ENCODE measurements at places on chromosomes 3 and 15.

- no peak for DNase-seq
These were observed 66.4 kb downstream of the DCUN1D1 start for GRCh38 chr3:182913889-182914288.

DNA sequence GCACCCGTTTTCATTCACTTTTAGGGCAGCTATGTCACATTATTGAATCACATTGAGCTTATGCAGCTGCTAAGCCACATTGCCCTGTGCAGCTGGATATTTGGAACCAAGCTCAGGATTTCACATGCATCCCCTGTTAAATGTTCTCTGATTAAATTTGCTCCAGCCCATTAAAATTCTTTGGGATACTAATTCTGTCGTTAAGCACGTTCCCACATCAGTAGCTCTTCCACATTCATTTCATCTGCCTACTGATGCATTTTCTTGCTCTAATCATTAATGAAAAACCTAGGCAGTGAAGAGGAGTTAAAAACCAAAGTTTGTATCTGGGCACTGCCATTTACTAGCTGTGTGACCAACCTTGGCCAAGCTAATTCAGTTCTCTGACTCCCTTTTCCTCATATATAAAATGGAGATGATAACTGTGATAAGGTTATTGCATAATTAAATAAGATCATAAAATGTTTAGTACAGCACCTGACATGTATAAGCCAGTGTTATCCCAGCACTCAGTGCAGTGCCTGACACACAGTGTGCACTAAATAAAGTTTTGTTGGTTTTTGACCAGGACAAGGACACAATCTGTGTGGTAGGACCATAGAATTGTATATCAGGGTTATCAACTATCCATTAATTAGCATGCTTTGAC lies 222.2 kb upstream of the ATP11B start:
- no peak for DNase-seq

GRCh38 chr3:194577986-194578905 lies 55.0 kb downstream of the TMEM44 start:
- DNase-seq = peak; percentile 92

GRCh38 chr15:48717458-48717857 lies 71.9 kb upstream of the FBN1 start:
- no peak for DNase-seq

GRCh38 chr3:51967384-51968169 lies at the start of gene PCBP4:
Gene PCBP4, minus strand, starts transcription at chr3:51967454. Its CDS starts 6,214 bp downstream, at chr3:51961240.
- DNase-seq = no peak

DNA sequence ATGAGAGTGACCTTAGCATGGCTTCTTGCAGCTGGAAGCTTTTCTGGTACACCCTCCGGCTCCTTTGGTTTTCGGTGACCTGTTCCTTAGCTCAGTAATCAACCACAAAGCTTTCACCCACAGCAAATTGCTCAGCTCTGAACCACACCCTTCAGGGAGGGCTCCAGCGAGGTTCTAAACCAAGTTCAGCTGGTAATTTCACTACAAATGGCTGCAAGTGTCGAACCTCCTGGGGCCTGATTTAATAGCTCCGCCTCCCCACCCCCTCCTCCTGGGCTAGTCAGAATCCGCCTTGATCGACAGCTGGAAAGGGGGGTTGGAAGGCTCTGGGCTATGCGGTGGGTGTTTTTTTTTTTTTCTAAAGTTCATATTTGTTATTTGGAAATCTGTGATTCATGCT lies 150.9 kb upstream of the MCTP2 start:
- DNase-seq = no peak

GRCh38 chr3:11629716-11630115 lies 14.0 kb downstream of the VGLL4 start:
- DNase-seq = no peak

- no peak for DNase-seq
These were observed 131.5 kb downstream of the BBX start for GRCh38 chr3:107654218-107654617.

DNA sequence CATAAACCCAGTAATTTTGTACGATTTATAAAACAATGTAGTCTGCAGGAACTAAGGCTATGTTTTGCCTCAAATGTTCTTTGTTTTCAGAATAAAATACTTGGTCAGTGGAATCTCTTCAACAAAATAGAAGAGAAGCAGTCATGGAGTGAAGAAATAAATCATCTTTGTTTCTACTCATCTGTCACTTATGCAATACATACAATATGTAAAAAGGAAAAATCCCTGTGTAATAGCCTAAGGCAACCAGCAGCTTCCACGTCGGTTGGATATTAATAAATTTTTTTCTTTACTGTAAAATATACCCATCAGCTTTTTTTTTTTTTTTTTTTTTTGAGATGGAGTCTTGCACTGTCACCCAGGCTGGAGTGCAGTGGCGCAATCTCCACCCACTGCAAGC lies 5.2 kb upstream of the WDR5B start:
- no peak for DNase-seq

DNA sequence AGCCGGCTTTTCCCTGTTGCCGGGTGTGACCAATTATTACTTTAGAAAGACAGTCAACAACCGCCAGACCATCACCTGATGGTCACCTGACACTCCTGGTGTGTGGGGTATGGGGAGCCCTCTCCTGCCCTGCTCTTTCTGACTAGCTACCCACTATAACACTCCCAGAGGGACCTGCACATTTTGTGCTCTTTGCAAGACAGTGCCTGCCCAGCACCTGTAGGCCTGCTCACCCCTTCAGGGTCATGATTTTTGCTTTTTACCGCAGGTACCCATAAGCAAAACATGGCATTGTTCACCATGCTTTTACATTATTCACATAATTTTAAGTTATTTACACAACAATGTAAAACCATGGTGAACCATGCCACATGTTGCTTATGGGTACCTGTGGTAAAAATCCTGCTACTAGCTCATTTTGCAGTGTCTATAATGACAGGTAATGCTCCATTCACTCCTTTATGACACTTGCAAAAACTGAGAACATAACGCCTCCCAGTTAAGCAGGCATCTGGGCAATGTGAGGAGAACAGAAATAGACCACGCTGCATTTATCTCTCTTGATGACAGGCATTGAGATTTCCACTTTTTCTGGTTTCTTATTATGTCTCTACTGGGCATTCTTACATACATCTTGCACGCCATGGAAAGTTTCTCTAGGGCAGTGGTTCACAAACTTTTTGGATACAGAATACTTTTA lies 9.9 kb downstream of the CCRL2 start:
- DNase-seq = no peak

DNA sequence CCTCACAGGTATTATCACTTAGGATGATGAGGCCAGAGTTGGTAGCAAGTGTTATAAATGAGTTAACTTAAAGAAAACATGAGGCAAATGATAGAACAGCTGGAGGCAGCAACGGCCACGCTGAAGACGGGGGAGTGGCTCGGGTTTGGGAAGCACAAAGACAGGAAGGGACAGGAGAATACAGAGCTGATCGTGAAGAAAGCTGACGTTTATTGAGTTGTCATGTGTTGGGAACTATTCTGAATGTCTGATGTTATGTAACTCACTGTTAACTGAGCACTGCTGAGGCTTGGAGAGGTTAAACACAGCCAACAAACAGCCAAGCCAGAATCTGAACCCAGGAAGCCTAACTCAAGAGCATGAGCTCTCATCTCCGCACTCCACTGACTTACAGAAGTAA lies 42.3 kb downstream of the FGD5 start:
- DNase-seq = peak; percentile 10

GRCh38 chr15:82566690-82567089 lies 26.4 kb upstream of the RPS17 start:
- no peak for DNase-seq

DNA sequence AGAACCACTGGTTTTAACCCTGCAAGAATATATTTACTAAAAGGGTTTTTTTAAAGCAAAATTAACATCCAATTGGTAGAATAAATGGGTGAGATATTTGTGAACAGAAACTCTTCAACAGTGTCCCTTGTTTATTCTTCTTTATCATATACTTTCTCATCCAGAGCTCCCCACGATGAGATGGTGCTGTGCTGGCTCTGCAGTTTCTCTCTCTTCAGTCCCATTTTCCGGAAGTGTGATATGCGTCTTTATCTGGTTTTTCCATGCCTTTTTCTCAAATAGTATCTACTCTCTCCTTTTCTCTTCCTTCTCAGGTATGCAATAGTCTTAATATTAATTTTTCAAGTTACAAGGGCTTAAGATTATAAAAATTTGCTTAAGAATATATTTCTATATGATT lies 1.5 kb downstream of the EAF2 start:
- DNase-seq = peak; percentile 45

- peak; percentile 50 for DNase-seq
These were observed 93.9 kb downstream of the EOMES start for GRCh38 chr3:27628026-27628750.

GRCh38 chr3:16148783-16149182 lies 25.7 kb upstream of the GALNT15 start:
- DNase-seq = no peak

- no peak for DNase-seq
These were observed 30.7 kb downstream of the DZIP3 start for GRCh38 chr3:108620250-108620649.

DNA sequence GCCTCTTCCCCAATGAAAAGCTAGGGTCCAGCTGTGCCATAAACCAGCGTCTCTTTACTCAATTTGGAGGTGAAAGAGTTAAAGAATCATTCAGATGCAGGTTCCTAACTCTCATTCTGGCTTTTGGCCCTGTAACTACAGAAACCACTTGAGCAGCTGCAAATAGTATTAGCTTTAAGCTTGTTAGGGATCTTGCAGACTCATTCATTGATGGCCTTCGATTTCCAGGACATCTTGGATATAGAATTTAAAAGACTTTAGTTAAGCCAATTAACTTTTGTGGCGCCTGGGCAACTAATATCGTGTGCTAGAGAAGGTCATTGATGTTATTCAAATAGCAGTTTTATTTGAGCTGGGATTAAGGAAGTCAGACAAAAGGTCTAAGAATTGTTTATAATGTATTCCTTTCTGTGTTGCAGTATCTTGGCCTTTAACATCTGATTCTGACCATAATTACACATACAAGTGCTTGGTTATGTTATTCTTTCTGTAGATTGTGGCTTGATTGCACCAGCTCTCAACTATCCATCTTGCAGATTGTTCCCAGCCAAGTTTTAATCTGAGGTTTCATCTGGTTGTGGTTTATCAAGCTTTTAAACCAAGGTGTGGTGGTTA lies 185.3 kb downstream of the CACNA2D3 start:
- no peak for DNase-seq

- peak; percentile 64 for DNase-seq
These were observed 38.8 kb upstream of the CLDN18 start for GRCh38 chr3:137970914-137971831.

GRCh38 chr3:122488262-122488973 lies 26.3 kb downstream of the KPNA1 start:
- DNase-seq = no peak

DNA sequence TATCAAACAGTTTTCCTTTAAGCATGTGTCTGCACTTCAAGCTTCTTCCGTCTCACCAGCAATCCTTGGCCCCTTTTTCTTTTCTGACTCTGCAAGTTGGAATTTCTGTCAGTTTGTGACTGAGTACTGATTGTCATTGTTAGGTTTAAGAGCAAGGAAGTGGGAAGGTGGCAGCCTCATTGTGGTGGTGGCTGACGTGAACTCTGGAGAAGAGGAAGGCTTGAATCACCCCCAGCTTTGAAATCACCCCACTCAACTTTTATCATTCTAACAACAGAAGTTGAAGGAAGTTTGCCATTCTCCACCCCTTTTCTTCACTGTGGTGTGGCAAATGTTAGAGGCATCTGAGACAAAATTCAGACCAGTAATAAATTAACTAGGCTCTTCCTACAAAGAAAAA lies 231.6 kb upstream of the AGTR1 start:
- peak; percentile 5 for DNase-seq

DNA sequence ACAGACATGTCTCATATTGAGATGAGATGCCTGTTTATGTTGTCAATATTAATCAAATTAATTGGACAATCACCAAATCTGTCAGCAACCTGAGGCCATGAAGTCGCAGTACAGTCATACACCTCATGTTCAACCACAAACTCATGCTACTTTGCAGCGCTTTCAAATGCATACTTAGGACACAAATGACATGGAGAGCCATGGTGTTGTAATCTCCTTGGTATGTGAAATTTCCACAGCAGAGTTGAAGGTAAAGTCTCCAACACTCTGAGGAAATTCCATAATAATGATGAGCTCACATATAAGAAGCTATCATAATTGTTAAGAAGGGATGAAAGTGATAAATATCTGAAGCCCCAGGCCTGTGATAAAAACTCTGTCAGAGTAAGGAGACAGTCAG lies 873.9 kb downstream of the MCTP2 start:
- DNase-seq = no peak

GRCh38 chr15:91946581-91947292 lies 93.2 kb downstream of the SLCO3A1 start:
- peak; percentile 93 for DNase-seq

GRCh38 chr3:127775398-127776109 lies 46.8 kb downstream of the MGLL start:
- DNase-seq = peak; percentile 90

GRCh38 chr15:39878406-39878785 lies 41.7 kb downstream of the GPR176 start:
- DNase-seq = no peak

DNA sequence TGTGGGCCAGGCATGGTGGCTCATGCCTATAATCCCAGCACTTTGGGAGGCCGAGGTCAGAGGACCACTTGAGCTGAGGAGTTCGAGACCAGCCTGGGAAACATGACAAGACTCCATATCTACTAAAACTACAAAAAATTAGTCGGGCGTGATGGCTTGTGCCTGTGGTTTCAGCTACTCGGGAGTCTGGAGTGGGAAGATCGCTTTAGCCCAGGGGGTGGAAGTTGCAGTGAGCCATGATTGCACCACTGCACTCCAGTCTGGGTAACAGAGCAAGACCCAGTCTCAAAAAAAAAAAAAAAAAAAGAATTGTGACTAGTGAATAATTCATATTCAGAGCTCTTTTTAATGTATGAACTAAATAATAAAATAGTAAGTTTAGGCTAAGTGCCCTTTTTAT lies 87.8 kb upstream of the TSEN2 start:
- peak; percentile 46 for DNase-seq

DNA sequence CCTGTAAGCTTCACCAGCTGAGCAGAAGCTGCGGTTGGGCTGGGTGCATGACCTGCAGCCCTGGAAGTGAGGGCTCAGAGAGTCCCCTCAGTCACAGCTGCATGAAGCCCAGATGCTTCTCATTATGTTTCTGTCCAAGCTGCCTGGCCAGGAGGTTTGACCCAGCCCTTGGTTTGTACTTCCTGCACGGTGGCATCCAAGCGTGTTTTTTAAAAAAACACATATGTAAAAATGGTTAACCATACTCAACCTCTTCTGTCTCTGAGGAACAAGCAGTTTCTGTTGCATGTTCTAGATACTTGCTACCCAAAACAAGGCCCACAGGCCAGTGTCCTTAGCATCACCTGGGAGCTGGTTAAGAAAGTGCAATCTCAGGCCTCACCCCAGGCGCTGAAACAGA lies 76.0 kb upstream of the ATP10A start:
- no peak for DNase-seq

DNA sequence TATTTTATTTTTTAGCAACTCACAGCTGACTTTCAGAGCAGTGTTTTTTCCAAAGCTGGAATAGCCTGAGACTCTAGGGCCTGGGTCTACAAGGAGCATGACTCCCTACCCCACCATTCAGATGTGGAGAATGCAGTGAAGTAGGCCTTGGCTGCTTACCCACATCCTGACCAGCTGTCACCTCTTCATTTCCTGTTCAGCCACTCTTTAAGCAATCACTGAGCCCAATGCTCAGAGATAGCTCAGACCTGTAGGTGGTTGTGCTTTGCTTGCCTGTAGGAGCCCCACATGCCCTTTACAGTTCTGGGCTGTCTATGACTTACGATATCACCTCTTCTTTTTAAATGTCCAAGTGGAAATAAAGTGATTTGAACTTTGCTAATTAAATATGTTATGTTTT lies 148.1 kb downstream of the NEK11 start:
- no peak for DNase-seq

GRCh38 chr3:123141276-123141675 lies 60.5 kb upstream of the SEC22A start:
- DNase-seq = no peak

- DNase-seq = no peak
These were observed 116.7 kb downstream of the ERC2 start for GRCh38 chr3:56351537-56351936.
